ENCODE measurements at places on chromosomes 13 and 19.

DNA sequence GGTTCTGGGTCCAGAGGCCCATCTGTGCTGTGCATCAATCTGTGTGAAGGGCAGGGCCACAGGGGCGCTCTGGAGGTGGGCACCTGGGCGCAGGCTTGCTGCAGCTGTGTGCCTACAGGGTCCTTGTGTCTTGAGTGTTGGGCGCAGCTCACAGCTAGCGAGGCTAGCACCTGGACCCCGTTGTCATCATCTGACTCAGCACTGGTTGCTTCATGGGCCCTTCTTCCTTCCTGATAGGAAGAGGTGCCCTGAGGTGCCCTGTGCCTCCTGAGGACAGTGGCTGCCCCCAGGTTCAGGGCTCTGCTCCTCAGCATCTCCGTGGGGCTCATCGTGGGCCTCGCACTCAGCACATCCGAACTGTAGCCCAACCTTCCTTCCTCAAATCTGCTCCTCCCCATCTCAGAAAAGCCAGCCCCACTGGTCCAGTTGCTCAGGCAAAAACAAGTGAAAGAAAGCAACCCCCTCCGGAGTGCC is 54.8 kb downstream of the GATAD2A start:
- DNase-seq: no peak

- DNase-seq: no peak
These were observed 242.1 kb downstream of the KLF5 start for GRCh38 chr13:73300718-73301425.

DNA sequence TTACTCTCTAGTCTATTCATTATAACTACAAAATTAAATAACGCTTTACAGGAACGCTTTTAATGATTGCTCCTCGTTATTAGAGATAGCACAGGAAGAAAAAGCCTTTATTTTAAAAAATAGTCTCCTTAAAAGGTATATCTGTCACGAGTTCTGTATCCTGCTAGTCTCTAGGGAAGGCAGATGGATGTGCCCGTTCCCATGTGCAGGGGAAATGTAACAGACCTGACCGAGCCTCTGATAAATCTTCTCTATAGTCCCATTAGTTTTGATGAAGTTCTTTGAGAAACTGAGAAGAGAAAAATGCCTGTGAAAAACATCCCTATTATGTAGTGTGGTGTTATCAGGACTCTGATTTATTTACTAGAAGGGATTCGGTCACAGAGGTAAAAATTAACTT is 226.4 kb downstream of the PCDH9 start:
- no peak for DNase-seq

DNA sequence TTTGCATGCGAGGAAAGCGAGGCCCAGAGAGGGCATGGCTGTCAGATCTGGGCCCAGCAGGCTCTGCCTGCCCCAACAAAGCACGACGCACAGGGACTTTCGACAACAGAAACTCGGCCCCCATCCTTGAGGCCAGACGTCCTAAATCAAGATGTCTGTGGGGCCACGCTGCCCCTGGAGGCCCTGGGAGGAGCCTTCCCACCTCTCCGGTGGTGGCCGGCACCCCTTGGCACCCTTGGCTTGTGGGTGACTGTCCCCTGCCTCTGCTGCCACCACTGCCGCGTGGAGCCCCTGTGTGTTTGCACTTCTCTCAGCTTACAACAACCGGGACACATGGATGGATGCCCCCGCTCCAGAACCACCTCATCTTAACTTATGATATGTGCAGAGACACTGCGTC is 4.4 kb downstream of the WDR18 start:
- DNase-seq: no peak

DNA sequence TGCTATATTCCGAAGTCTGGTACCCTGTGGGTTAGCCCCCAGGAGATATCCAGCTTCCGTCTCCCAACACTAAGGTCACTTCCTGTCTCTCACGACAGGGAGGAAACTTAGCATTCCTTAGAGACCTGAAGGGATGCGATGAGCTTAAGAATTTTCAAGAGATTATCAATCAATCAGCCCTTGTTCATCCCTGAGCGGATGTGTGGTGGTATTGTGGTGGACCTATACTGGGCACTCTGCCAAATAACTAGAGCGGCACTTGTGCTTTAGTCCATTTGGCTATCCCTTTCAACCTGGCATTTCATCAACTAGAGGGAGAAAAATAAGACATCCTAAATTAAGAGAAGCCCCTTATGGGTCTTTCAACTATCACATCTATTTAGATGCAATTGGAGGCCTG is 30.9 kb upstream of the ZNF562 start:
- DNase-seq: no peak

GRCh38 chr13:23858546-23858945 is 30.7 kb downstream of the MIPEP start:
- no peak for DNase-seq

DNA sequence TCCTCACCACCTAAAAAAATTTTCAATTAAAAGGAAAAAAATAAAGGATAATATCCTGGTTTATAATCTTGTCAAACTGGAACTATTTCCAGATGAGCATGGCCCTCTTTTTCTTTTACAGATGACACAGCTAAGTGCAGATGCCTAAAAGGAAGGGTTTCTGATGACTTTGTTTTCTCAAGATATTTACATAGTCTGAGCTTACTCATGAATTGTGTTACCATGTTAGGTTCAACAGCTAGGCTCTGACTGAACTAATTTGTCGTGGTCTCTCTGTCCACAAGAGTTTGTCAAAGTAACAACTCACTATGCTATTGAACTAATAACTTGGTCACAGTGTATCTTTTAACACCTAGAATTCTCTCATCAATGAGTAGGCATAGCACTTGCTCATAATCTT is 780.8 kb downstream of the GPC5 start:
- DNase-seq: no peak

DNA sequence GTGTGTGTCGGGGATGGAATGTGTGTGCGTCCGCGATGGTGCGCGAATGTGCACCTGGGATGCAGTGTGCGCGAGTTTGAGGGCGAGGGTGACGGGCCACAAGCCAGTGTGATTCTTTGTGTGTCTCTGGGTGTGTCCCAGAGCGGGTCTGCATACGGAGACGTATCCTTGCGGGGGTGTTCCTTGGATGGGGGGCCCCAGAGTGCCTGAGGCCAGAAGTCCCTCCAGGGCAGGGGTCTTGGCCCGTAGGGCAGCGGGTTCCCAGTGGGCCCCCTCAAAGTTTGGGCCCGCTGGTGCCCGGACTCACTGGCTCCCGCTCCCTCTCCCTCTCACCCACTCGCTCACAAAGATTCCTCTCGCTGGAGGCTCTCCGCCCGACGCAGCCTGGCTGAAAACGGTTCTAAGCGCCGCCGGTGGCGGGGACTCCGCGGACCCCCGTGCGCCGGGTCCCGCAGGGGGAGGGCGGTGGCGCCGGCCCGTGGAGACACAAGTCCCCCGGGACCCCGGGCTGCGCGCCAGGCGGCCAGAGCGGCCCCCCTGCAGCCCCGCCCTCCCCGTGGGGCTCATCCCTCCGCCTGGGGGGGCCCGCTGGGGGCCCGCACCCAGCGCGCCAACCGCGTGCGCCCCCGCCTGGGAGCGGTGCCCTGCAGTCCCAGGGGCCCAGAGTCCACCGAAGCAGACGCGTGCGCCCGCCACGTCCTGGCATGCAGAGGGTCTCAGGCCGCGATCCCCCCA is 886 bp downstream of the CRLF1 start:
- no peak for DNase-seq

DNA sequence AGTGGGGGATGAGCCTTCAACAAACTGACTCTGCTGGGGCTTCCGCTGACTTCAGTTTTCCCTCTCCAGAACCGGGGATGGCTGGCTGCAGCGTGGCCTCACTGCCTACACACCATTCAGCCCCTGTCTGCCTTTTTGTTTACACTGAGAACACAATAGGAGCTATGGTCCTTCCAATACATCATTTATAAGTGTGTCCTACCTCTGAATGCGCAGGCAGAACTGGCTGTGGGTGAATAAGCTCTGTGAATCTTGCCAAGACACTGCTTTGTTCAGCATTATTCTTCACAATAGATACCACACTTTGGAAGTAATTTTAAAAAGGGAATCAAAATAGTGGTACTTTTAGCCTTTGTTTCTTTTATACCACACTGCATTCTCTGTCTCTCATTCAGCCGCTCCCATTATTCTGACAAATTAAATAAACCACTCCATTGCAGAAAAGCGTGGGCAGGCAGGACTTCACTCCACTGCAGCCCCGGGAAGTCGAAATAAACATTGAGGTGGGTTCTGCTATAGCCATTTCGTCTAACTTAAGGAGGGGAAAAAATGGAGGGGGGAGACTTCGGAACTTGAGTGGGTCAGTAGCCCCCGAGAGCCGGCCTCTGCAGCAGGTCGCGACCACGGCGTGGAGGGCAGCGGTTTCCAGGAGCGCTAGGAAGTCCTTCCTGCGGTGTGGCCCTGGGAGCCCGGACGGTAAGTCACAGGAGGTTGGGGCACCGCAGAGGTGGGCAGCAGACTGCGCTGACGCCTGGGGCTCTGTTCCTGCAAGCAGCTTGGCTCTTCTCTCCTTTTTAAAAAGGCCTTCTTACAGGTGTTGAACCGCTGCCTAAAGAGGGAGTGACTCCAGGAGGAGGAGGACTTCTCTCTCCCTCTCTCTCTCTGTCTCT is 94.8 kb upstream of the SOX1 start:
- no peak for DNase-seq

GRCh38 chr13:37450276-37450675 is 148.3 kb downstream of the POSTN start:
- no peak for DNase-seq

DNA sequence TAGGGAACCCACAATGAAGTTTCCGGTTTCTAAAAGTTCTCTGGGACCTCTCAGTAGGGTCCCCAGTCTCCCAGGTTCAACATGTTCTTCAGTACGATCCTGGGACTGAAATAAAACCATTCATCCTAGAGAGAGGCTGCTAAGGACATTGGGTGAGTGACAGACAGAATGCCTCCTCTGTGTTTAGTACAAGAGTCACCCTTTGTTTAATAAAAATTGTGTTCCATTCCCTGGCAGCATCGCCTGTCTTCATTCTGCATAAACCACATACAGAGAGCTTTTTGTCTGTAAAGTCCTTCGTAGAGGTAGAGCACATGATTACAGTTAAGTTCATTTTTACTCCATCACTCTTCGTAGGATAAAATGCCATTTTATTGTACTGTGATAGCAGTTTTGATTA is 95.3 kb upstream of the GPR12 start:
- no peak for DNase-seq
